ENCODE measurements at places on chromosomes 1 and 21.

DNA sequence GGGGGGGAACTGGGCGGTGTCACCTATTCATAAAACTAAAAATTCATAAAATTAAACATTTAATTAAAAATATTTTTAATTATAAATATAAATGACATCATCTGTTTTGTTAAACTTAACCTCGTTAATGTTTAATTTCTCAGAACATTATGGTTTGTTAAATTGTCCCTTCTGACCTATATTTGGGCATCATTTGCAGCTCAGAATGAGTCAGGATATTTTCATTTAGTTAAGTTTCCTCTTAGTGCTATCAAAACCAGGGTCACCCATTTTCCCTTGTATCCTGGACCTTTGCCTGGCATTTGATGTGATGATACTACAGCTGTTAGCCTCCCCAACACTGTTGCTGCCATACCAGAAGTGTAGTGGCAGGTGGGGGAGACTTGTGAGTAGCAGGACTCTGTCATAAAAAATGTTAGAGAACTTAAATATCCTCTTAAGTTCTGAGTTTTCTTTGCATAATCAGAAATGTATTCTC lies 30.3 kb downstream of the TSNAX start:
- no peak for DNase-seq

GRCh38 chr1:3207217-3207848 lies 138.3 kb downstream of the PRDM16 start:
- no peak for DNase-seq

GRCh38 chr1:100631015-100631551 lies 88.5 kb upstream of the VCAM1 start:
- no peak for DNase-seq

DNA sequence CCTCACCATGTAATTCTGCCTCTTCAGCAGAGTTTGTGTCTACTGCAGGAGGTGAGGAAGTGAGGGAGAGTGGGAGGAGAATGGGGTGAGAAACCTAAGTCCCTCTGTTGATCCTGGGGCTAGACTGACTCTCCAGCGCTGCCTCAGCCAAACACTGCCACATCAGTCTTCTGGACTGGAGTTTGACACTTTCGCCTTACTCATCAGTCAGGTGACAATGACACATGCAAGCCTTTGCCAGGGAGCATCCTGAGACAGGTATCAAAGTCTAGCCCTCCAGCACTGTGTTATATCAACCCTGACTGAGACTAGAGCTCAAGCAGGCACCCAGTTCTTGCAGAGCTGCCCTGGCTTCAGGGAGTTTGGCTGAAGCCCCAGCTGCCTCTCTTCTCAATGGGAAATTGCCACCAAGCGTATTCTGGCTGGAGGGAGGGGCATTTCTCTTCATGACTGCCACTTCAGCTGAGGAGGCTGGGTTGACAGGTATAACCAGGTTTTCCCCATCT lies 33.3 kb upstream of the SUCO start:
- DNase-seq = no peak

- no peak for DNase-seq
Observed at GRCh38 chr1:76759950-76760349, 107.3 kb upstream of the ST6GALNAC5 start.

DNA sequence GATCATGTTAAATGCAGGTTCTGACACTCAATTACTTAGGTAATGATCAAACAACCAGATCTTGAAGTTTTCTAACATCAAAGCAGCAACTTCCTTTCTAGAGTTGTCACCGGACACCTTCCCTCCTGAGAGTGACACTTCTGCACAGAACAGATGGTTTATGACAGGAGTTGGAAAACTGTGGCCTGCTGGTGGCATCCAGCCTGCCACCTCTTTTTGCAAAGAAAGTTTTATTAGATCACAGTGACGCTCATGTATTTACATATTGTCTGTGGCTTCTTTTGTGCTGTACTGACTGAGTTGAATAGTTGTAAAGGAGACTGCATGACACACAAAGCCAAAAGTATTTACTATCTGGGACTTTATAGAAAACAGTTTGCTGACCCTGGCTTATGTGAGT lies 28.3 kb downstream of the DDR2 start:
- DNase-seq = no peak

- no peak for DNase-seq
Observed at GRCh38 chr21:27371975-27372331, 405.1 kb upstream of the ADAMTS5 start.

- DNase-seq = no peak
Observed at GRCh38 chr1:209770636-209771415, 13.5 kb downstream of the C1orf74 start.

GRCh38 chr1:175207971-175208370 lies 15.4 kb upstream of the KIAA0040 start:
- no peak for DNase-seq

DNA sequence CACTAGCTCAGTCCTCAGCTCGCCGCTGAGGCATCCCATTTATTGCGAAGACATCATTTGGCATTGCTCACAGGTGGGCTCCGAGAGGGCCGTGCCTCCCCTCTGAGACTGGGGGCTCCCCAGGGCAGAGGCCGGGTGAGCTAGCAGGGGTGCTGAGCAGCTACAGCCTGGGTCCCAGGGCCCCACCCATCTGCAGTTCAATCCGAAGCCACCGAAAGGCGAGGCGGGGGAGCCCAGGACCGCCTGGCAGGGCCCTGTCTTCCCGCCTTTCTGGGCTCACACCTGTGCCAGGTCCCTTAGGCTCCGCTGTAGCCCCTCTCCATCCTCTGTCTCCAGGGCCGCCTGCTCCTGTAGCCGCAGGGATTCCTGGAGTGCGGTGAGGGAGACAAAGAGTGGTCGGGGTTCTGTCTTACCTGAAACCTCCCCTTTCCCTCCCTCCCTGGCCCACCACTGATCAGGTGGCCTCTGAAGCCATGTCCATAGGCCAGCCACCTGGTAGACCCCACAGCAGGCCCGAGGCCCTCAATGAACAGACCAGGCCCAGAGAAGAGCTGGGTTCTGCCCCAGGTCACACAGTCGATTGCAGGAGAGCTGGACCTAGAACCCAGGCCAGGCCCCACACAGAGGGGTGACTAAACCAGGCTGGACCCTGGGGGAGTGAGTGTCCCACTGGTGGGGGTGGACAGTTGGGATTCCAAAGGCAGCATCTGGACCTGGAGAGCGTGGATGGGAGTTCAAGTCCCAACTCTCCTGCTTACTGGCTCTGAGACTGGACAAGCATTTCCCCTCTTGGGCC lies 18.1 kb upstream of the NBPF1 start:
- no peak for DNase-seq

All from T-helper 22 cell (primary cell).